Endodermal cell (in vitro differentiated cells): ENCODE measurements at places on chromosomes 7 and 10. TPM values are rescaled to one million over a fixed set of nuclear protein-coding genes. Genes with fewer than 3 reads are reported as not detected.

The SPDYE2 gene
- not detected in 3 replicates for total RNA-seq

- no peaks in the 10 kb centered on the region for H3K4me1 ChIP-seq
- H3K36me3 ChIP-seq = no peaks in the 10 kb centered on the region
- no peak overlapping the region for H3K27ac ChIP-seq
- no peak overlapping the region for H3K4me3 ChIP-seq
- H3K27me3 ChIP-seq = no peaks in the 10 kb centered on the region
Measured at GRCh38 chr10:123635745-123636144, 30.4 kb upstream of the GPR26 start.

DNA sequence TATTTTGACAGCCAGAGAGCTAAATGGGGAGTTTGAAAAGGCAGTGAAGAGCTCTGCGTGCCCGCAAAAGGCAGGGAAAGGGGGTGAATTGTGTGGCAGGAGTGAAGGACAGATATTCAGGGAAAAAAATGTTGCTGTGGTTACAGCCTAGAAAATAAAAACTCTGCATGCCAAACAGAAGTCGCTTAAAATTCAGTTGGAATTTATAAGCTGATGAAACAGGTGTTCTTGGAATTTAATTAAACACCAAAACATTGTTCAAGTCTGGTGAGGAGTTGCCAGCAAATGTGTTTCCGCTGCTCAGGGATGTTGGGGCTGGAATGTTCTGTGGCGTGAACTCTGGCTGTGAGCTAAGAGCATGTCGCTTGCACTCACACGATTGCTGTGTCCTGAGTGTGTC is 169.3 kb downstream of the ADRA2A start:
- H3K36me3 ChIP-seq = no peaks in the 10 kb centered on the region
- H3K4me1 ChIP-seq = no peaks in the 10 kb centered on the region
- no peak overlapping the region for H3K27ac ChIP-seq
- no peaks in the 10 kb centered on the region for H3K27me3 ChIP-seq
- no peak overlapping the region for H3K4me3 ChIP-seq

GRCh38 chr10:29343607-29344038 is 54.8 kb downstream of the LYZL1 start:
- no peak overlapping the region for H3K4me3 ChIP-seq
- no peak overlapping the region for H3K27ac ChIP-seq
- no peaks in the 10 kb centered on the region for H3K36me3 ChIP-seq
- no peaks in the 10 kb centered on the region for H3K27me3 ChIP-seq

- H3K4me3 ChIP-seq = no peak overlapping the region
- DNase-seq = no peak
- no peaks in the 10 kb centered on the region for H3K4me1 ChIP-seq
- no peaks in the 10 kb centered on the region for H3K36me3 ChIP-seq
- H3K27me3 ChIP-seq = no peaks in the 10 kb centered on the region
Measured at GRCh38 chr7:129247087-129247486, 22.3 kb downstream of the AHCYL2 start.

DNA sequence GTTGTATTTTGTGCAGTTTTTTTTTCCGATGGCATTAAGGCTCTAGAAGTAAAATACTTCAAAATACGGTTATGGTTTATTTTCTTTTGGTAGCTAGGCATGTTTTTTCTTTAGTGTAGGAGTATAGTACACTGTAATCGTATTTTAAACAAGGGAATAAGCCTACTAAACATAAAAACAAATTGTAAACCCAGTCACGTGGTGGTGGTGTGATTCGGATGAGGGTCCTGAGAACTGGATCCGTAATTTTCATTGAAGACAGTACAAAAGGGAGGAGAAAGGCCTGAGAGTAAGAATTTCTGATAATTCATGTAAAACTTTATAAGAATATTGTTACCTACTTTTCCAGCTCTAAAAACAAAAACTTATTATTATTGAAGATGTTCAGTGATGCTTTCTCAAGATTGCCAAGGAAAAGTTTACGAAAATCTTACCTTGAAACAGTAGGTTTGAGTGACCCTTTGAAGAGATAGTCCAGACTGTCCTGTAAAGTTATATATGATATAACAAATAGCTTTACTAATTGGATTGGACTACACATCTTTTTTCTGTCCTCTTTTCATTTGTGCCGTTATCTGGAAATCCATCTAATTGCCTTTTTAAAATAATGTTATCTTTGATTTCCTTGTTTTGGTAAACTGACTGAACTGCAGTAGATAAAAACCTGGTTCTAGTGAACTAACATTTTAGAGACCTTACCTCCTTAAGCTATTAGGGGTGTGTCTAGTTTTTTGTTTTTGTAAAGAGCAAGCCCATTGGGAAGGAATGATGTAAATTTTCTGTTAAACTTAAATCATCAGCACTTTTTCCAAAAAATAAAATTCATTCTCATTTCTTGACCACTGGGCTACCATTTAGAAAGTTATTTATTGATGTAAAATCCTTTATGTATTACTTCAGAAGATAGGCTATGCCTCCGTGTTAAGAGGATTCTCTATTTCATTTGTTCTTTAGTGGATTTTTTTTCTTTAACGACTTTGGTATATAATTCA is 1.0 kb upstream of the PBLD start:
- H3K36me3 ChIP-seq = peaks cover 48% of the 10 kb centered on the region
- no peak for DNase-seq
- H3K4me1 ChIP-seq = no peaks in the 10 kb centered on the region
- no peaks in the 10 kb centered on the region for H3K27me3 ChIP-seq

The CYP26C1 gene
- 0.44 to 3.5 TPM (median 0.67 TPM) in 3 replicates for total RNA-seq

The DOCK4 gene
- total RNA-seq = 12.7 and 15.3 TPM in 2 replicates

DNA sequence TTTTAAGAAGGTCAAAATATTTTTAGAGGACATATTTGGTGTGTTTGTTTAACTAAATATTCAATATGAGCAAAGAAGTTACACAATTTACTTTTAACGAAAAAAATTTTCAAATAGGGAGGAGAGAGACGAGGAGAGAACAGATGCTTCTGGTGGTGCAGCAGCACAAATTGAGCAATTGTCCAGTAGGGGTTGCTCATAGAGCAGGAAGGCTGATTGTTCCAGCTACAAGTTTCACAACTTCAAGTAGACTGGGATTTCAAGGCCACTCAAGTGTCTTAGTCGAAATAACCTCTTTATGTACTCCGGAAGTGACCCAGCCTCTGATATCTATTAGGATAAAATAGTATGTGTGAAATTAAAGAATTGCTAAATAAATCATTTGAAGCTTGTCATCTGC is 197.9 kb downstream of the HDAC9 start:
- no peaks in the 10 kb centered on the region for H3K27me3 ChIP-seq
- no peak overlapping the region for H3K4me3 ChIP-seq
- no peak overlapping the region for H3K27ac ChIP-seq
- no peaks in the 10 kb centered on the region for H3K36me3 ChIP-seq
- H3K4me1 ChIP-seq = peaks cover 6% of the 10 kb centered on the region
- DNase-seq = peak; percentile 62

DNA sequence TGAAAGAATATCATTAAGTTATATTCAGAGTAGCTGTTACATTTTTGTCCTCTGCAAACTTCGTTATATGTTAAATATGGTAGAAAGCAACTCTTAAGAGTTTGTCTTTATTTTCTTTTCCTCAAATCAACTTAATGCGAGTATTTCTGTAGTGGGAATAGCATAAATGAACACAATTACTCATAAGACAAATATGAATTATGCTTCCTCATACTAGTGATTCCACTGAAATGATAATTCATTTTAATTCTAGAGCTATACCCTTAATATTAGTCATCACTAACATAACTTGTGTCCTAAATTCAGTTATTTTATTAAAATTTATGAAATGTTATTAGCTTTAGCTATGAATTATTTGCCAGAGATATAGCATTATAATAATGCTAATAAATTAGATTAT is 820.6 kb upstream of the KCND2 start:
- no peaks in the 10 kb centered on the region for H3K27me3 ChIP-seq
- H3K4me3 ChIP-seq = no peak overlapping the region
- no peaks in the 10 kb centered on the region for H3K36me3 ChIP-seq
- H3K27ac ChIP-seq = no peak overlapping the region

The GPR146 gene
- total RNA-seq = 0.75 to 18.6 TPM (median 1.4 TPM) in 3 replicates

The CNNM1 gene
- total RNA-seq = 2.7 and 3.8 TPM in 2 replicates

The CALCR gene
- 17.0 to 23.7 TPM (median 17.1 TPM) in 3 replicates for total RNA-seq

- DNase-seq = no peak
- H3K4me3 ChIP-seq = no peak overlapping the region
- peak overlapping the region; percentile 47 for H3K27ac ChIP-seq
- H3K4me1 ChIP-seq = peaks cover 4% of the 10 kb centered on the region
- H3K27me3 ChIP-seq = no peaks in the 10 kb centered on the region
Measured at GRCh38 chr7:343227-343822, 53.4 kb downstream of the FOXL3 start.

DNA sequence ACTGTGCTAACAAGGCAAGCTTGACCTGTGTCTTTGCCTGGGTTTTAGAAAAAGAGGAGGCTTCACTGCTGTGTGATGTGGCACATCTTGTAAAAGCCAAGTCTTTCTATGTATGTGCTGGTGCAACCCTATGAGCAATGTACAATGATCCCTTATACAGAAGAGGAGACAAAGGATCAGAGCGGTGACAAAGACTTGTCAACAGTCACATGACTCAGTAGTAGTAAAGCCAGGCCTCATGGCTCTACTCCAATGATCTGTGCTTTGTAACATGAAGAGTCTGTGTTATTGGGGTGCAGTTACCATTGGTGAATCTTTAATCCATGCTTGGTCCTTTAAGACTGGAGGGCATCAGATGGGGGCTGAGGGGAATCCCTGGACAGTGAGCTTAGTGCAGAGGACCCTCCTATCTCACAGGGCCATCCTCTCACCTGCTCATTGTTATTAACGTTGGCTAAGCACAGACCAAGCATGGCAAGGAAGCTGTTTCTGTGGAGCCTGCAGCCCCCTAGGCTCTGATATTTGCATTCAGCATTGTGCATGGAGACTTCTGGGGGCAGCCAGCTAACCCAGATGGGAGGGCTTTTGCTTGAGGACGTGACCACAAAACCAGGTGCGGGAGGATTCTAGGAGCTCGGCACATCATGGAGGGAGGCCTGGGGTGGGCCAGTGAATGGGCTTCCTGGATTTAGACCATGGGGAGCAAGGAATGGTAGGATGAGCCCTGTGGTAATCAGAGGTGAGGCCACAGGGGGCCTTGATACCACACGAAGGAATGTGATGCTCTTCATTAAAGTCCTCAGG is 308.8 kb upstream of the ZNF32 start:
- H3K27ac ChIP-seq = no peak overlapping the region
- peak; percentile 28 for DNase-seq
- no peaks in the 10 kb centered on the region for H3K27me3 ChIP-seq
- H3K4me3 ChIP-seq = no peak overlapping the region
- H3K4me1 ChIP-seq = no peaks in the 10 kb centered on the region

GRCh38 chr7:29109899-29110298 is 36.4 kb downstream of the CPVL start:
- peaks cover 11% of the 10 kb centered on the region for H3K4me1 ChIP-seq
- peaks cover 9% of the 10 kb centered on the region for H3K36me3 ChIP-seq
- H3K27ac ChIP-seq = no peak overlapping the region
- no peaks in the 10 kb centered on the region for H3K27me3 ChIP-seq
- DNase-seq = no peak
- H3K4me3 ChIP-seq = no peak overlapping the region

DNA sequence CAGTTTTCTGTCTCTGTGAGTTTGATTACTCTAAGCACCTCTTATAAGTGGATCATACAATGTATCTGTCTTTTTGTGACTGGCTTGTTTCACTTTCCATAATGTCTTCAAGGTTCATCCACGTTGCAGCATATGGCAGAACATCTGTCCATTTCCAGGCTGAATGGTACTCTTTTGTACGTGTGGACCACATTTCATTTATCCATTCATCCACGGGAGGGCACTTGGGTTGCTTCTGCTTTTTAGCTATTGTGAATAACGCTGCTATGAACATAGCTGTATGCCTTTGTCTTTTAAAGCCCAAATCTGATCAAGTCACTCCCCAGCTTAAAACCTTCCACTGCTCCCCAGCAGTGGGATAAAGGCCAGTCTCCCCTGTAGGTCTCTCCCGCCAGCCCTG is 31.5 kb downstream of the EGFR start:
- no peaks in the 10 kb centered on the region for H3K27me3 ChIP-seq
- no peak for DNase-seq
- H3K36me3 ChIP-seq = no peaks in the 10 kb centered on the region
- H3K27ac ChIP-seq = no peak overlapping the region
- H3K4me1 ChIP-seq = no peaks in the 10 kb centered on the region

- H3K4me3 ChIP-seq = no peak overlapping the region
- peaks cover 8% of the 10 kb centered on the region for H3K36me3 ChIP-seq
Measured at GRCh38 chr7:101161692-101162471, 3.5 kb downstream of the VGF start.

The C10orf62 gene
- not detected in 3 replicates for total RNA-seq

- H3K27me3 ChIP-seq = no peaks in the 10 kb centered on the region
- H3K4me3 ChIP-seq = no peak overlapping the region
- no peak overlapping the region for H3K27ac ChIP-seq
- no peaks in the 10 kb centered on the region for H3K4me1 ChIP-seq
- no peaks in the 10 kb centered on the region for H3K36me3 ChIP-seq
Measured at GRCh38 chr7:96949766-96950165, 55.6 kb upstream of the DLX6 start.

The TAS2R3 gene
- 1.8 to 3.2 TPM (median 2.6 TPM) in 3 replicates for total RNA-seq

The FOXI2 gene
- total RNA-seq = 0.28 to 1.3 TPM (median 1.0 TPM) in 3 replicates

The NUTM2A gene
- total RNA-seq = 0.28 to 0.95 TPM (median 0.46 TPM) in 3 replicates

GRCh38 chr7:44625526-44626471 is 19.4 kb downstream of the OGDH start:
- H3K4me1 ChIP-seq = no peaks in the 10 kb centered on the region
- no peak for DNase-seq
- no peak overlapping the region for H3K4me3 ChIP-seq
- H3K27ac ChIP-seq = no peak overlapping the region
- no peaks in the 10 kb centered on the region for H3K27me3 ChIP-seq

The SDHAF3 gene
- 20.3 to 22.4 TPM (median 22.4 TPM) in 3 replicates for total RNA-seq

DNA sequence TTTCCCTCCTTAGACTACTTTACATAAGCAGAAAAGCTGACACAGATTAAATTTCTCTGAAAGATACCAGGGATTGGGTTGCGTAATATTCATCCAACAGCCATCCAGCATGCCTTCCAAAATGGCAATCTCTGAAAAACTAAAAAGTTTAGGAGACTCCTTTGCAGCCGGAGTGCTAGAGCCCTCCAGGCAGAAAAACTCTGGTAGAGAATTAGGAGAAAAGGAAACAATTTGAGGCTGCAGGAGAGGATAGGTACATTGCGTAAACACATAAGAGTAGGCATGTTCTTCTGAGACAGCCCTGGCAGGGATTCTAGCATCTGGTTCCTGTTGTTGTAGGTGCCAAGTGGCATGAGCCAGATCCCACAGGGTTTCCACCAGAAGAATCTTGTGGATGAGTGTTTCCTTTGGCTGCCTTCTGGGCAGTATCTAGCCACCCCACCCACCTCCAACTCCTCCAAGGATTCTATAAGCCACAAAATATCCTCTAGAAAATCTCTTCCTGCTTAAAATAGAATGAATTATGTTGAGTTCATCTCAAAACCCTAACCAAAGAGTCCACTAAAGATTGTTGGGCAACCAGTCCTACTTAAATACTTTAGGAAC is 402.4 kb downstream of the HGF start:
- no peaks in the 10 kb centered on the region for H3K36me3 ChIP-seq
- DNase-seq = no peak
- H3K4me1 ChIP-seq = peaks cover 10% of the 10 kb centered on the region
- no peak overlapping the region for H3K27ac ChIP-seq
- no peak overlapping the region for H3K4me3 ChIP-seq
- no peaks in the 10 kb centered on the region for H3K27me3 ChIP-seq

DNA sequence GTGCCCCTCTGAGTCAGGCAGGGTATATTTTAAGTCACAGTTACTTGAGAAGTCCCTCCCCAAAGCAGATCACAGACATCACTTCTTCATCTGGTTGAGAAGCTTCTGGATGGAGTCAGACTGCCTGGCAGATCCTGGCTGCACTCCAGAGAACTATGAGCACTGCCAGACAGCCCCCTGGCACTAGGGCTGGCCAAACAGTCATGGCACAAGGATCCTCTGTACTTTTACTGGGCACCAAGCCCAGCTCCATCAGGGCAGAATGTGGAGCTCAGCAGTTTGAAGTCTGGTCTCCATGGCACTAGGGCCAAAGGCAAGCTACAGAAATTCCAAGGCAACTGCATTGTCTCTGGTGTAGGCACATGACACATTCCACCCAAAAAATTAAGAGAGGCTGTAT is 162.1 kb downstream of the NRG3 start:
- no peaks in the 10 kb centered on the region for H3K36me3 ChIP-seq
- no peak overlapping the region for H3K27ac ChIP-seq
